Activated naive CD4-positive, alpha-beta T cell treated with anti-CD3 and anti-CD28 coated beads, Interleukin-2, amount 10 ng/mL, durations not matched to agents 7 days and 5 days (primary cell): ENCODE measurements at places on chromosomes 6 and 20.

GRCh38 chr6:128057541-128057940 lies 156.7 kb upstream of the THEMIS start:
- no peak for DNase-seq

DNA sequence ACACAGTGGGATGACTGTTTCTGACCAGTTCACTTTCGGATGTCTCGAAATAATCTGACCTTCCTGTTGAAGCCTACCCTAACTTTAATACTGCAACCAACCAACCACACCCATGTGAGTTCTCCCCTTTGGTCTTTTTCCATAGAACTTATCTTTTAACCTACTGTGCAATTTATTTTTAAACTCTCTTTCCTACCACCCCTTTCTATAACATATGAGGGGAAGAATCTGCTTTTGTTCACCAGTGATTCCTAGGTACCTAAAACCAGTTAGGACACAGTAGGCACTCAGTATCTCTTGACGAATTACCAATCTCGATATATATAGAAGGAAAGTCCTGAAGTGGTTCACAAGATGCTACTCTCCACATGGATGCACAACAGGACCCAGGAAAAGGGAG lies 7.0 kb downstream of the COX7A2 start:
- DNase-seq, result no peak

GRCh38 chr6:46236752-46237151 lies 66.0 kb upstream of the ENPP5 start:
- no peak for DNase-seq

DNA sequence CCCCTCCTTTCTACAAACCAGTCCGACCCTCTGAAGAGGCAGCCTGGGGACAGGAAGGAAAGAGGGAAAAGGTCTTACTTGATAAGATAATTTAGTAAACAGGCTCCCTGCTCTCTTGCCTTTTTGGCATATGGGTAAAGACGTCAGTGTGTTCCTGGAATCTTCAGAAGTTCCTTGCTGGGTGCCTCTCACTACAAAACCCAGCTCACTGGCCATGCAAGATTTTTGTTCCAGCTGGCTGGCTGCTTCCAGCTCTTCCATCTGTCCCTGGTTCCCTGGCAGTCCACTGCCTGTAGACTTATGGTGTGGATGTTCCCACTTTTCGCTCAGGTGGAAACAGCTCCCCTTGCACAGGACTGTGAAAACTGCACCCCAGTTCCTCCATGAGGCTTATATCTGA lies 57.4 kb downstream of the MOCS1 start:
- no peak for DNase-seq

DNA sequence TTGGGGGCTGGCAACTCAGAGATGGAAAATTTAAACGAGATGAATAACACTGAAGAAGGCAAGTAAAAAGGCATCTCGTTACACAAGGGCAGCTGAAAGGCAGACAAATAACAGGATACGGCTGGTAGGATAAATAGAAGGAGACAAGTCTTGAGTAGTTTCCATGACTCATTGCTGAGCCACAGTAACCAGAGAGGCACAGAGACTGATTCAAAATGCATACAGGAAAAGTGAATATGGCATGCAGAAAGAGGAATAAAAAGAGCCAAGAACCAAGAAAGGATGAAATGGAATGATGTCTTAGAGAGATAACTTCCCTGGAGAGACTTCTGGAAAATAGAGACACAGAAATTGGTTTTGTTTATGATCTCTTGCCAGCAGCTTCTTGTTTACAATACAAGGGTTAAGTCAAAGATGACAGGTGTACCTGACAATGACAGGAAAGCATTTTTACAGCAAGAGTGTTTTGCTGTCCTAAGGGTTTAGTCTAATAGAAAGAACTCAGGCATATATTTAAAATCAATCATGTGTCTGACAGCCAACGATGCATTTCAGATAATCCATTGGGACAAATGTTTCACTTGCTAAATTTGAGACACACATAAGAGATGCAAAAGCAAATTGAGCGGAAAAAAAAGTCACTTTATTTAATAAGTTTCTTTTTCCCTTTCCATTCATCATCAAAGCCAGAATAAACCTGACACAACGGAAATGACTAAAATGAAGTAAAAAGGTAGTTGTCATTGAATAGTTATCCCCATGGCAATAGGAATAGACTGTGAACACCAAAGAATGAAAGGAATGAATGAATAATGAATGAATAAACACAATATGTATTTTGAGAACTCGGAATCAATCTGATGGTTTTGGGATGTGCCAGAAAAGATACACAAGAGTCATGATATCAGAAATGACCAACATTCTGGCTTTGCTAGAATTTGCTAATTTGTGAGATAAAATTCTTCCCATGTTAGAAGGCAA lies 68.0 kb upstream of the KCNQ5 start:
- DNase-seq, result no peak

- peak; percentile 44 for DNase-seq
Measured at GRCh38 chr6:90190752-90191395, 105.8 kb downstream of the BACH2 start.

- DNase-seq, result no peak
Measured at GRCh38 chr20:10263385-10264165, 44.9 kb downstream of the SNAP25 start.

DNA sequence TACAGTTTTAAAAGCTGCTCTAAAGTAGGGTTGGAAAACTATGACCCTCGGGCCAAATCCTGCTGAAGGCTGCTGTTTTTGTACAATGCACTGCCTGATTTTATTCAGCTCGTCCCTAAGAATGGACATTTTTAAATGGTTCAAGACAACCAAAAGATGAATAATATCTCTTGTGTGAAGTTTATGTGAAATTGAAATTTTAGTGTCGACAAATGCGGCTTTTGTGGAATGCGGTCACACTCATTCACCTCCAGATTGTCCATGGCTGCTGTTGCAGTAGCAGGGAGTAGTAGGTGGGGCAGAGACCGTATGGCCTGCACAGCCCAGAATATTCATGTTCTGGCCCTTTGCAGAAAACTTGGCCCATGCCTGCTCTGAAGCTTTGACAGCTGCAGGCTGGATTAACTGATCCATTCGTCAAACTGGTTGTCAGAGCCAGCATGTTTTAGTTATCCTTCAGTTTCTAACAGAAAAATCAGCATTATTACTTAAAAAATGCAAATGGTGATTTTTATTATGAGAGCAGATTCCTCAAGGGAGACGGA lies 91.6 kb downstream of the PSMG4 start:
- DNase-seq, result no peak

DNA sequence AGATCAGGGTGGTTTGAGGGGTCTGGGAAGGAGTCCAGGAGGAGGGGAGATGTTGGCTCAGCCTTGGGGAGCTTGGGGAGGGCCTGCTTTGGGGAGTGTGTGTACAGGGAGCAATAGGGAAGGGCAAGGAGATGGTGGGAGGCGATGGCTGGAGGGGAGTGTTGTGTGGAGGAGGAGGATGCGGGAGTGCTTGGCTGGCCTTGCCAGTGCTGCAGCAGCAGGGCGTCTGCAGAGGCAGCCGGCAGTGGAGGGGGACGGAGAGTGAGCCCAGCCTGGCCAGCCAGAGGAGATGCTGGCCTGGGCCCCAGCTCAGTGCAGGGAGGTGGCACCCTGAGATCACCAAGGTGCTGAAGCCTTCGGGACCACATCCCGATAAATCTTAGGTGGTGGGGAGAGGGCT lies 3.9 kb downstream of the IP6K3 start:
- no peak for DNase-seq

- no peak for DNase-seq
Measured at GRCh38 chr20:47998736-47999135, 213.5 kb upstream of the SULF2 start.

GRCh38 chr20:16417001-16417400 lies 156.2 kb downstream of the KIF16B start:
- DNase-seq, result no peak

- DNase-seq, result no peak
Measured at GRCh38 chr6:44730771-44731391, 343.4 kb downstream of the CDC5L start.

- no peak for DNase-seq
Measured at GRCh38 chr6:48560408-48560807, 449.4 kb upstream of the PTCHD4 start.

DNA sequence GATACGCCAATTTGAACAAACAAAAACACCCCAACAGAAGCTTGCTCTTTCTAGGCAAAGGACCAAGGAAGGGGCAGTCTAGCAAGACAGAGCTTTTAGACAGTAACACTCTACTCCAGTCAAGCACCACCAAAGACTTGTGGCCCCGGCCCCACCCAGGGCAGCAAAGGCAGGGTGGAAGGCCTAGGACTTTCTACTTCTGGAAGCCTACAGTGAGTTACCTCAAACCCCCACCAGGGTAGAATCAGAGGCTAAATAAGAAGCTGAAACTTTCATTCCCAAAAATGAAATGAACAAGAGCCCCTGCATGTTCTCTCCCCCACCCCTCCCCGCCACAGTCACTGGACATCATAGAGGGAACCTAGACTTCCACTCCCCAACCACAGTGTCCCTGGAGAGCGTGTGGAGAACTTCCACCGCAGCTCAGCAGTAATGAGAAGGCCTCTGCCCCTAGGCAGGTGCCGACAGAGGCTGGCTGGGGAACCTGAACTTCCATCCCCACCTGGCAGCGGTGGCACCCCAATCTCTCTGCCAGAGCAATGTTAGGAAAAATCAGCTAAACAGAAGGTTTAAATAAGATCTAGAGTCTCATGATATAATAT lies 40.0 kb downstream of the KATNA1 start:
- no peak for DNase-seq

DNA sequence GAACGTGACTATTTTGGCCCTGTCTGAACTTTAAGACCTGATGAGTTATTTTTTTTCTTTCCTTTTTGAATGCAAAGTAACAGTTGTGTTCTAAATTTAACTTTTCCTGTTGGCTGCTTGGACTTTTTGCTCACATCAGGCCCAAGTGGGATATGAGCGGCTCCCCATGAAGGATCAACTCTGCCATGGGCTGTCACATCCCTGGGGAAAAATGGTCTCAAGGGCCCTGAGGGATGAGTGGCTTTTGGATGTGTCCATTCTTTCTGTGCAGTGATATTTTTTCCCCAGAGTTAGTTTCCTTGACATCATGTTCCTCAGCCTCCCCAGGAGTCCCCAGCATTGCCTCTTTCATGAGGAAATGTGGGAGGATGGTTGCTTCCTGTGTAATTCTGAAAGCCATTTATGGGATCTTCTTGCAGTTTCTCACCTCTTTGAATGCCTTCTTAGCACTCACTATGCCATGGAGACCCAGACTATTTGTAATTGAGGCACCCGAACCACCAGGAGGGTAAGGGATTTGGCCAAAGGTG lies 92.5 kb downstream of the SLC24A3 start:
- DNase-seq, result no peak

DNA sequence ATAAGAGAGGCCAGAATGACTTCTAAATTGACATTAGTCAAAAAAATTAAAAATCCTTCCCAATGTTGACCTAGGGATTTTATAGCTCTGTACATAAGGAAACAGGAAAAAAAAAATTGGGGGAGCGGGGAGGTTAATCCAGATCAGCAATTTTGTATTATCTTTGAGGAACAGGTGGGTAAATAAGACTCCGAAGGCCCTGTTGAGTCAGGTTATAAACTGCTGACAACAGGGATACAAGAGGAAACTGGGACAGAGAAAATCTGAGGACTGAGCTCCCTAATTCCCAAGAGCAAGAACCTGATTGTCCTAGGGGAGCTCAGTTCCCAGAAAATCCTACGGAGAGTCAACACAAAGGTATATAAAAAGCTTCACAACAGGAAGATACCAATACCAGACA lies 26.8 kb upstream of the CRIP3 start:
- no peak for DNase-seq

DNA sequence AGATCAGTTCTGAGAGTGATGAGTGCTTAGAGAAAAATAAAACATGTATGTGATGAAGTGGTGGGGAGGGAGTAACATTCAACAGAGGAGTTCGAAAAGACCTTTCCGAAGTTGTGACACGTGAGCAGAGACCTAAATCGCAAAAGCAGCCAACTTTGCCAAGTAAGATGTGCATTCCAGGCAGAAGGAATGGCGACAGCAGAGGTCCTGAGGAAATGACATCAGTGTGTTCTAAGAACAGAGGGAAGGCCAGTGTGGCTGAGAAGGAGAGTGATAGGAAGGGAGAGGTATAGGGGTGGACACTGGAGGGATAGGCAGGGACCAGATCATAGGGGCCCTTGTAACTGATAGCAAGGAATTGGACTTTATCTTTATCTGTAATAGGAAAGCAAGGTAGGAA lies 51.3 kb downstream of the ADAT2 start:
- no peak for DNase-seq

DNA sequence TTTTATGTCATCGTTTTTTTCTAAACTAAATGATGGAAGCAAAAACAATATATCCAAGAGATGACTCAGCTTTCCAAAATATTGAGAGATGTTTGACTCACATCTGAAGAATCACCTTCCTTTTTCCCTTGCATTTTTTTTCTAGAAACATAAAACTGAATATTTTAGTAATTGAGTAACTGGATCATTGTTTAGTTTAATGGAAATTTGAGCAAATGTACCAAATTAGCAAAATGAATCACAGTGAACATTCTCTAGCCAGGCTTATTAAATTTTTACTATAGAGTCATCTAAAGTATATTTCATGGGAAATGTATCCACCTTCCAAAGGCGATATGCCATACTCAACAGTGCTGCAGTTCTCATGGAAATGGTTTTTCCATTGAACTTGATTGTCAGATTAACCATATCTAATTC lies 145.5 kb downstream of the TENT5A start:
- DNase-seq, result no peak

DNA sequence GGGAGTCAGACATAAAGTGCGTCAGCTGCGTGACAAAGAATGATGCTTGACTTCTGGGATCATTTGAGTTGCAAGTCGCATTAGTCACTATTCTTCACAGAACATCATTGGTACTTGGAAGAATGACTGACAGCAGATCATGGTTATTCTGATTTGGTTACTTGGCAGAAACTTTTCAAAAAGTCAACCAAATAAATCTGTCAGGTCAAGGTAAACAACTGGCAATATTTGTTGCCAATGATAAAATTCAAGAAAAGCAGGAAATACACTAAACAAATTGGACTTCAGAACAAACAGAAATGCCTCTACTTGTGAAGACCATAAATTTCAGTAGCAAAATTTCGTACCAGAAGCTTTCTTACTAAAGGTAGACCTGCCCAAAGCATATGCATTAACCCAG lies 221.6 kb downstream of the TFAP2A start:
- no peak for DNase-seq

DNA sequence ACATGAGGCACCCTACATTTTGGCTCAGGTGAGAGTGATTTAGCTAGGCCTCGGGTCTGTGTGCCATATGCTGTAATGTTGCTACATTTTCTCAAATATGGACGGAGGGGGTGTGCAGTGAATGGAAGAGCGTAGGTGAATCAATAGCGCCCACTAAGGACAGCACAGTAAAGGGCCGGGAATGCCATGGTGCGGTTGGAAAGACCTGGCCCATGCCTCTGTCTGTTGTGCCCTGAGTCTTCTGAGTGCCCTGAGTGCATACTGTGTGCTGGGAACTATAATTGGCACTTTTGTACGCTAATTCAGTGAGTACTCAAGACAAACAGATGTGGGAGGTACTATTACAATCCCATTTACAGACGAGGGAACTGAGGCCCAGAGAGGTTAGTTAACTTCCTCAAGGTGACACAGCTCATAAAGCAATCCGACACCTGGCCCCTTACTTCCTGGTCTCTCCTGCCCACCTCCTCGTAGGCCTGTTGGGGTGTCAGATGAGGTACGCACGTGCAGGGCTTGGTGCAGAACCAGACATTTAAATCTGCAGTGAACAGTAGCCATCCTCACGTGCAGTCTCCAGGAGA lies 17.3 kb downstream of the SLC22A1 start:
- DNase-seq, result no peak

- no peak for DNase-seq
Measured at GRCh38 chr20:11780765-11781369, 136.8 kb upstream of the BTBD3 start.

- DNase-seq, result no peak
Measured at GRCh38 chr6:112511441-112511840, 164.3 kb downstream of the RFPL4B start.

- DNase-seq, result no peak
Measured at GRCh38 chr6:136991646-136992045, 53.1 kb downstream of the IL20RA start.
